Naive thymus-derived CD8-positive, alpha-beta T cell (primary cell): ENCODE measurements at places on chromosomes 12 and 14. TPM values are rescaled to one million over a fixed set of nuclear protein-coding genes. Genes with fewer than 3 reads are reported as not detected.

LPAR5 gene
- total RNA-seq = 18.9 TPM

CD163L1 gene
- 2.9 TPM for total RNA-seq

CCDC196 gene
- total RNA-seq = not detected

FOXN4 gene
- not detected for total RNA-seq

CIROP gene
- total RNA-seq = not detected

DNA sequence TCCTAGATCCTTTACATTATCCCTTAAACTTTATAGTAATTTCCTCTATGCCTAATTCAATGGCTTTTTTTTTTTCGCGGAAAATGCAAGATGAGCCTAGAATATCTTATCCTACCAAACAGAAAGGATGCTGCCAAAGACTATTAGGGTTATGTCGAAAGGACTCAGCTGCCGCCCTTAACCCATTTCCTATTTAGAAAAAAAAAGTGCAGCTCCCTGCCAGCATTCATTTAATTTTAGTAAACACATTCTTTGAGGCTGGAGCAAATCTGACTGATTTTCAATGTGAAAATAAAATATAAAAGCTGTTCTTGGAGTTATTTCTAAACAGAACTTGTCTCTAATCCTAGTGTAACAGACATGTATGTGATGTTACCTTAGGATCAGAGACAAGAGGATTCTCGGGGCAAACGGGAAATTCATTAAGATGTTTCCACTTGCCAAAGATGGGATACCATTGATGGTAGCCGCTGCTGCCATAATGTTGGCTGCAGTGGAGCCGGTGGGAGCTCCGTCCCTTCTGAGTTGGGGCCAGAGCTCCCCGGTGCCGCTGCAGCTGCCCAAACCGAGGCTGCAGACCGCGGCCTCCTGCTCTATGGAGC is 8.2 kb upstream of the A2M start:
- no peak for DNase-seq
- no peak overlapping the region for H3K4me3 ChIP-seq
- H3K27me3 ChIP-seq = peaks cover 5% of the 10 kb centered on the region
- H3K4me1 ChIP-seq = no peaks in the 10 kb centered on the region
- peaks cover 14% of the 10 kb centered on the region for H3K36me3 ChIP-seq
- no peak overlapping the region for H3K27ac ChIP-seq

GRCh38 chr14:85663256-85663655 is 133.3 kb downstream of the FLRT2 start:
- no peaks in the 10 kb centered on the region for H3K36me3 ChIP-seq
- H3K27me3 ChIP-seq = no peaks in the 10 kb centered on the region
- no peaks in the 10 kb centered on the region for H3K4me1 ChIP-seq
- DNase-seq = no peak
- H3K27ac ChIP-seq = no peak overlapping the region

DNA sequence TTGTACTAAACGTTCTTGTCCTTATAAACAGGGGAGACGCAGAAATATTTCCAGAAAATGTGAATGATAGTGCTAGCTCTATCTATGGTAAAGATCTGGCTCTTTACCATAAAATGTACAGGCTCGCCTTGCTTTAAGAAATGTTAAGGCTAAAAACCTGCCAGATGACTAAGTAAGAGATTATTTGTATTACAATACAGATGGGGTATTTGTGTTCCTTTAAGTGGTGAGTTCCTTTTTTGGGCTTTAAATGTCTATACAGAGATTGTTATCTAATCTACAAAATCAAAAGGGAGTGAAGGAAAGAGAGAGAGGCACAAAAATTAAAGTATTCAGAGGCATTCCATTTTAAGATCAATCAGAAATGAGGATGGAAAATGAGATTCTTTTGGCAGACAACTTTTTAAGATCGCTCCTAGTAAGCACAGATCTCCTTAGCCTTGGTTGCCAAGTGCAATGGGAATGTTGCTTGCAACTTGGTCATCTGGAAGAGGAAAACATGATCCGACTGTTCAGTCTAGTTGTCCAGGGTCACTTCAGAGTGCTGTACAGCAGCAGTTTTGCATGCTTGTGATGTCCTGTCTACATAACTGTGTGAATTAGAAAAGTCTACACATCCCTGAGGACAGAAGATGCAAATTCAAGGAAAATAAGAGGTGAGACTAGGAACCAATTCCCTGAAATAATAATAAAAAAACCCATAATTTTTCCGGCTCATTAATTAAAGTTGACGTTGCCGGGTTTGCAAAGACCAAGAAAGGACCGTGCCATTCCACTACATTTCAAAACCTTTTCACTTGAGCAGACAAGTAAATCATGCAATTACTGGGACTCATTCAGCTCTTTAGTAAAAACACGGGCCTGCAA is 380.8 kb downstream of the EGLN3 start:
- no peak overlapping the region for H3K4me3 ChIP-seq
- no peaks in the 10 kb centered on the region for H3K4me1 ChIP-seq
- no peaks in the 10 kb centered on the region for H3K36me3 ChIP-seq
- no peak overlapping the region for H3K27ac ChIP-seq
- no peak for DNase-seq

- H3K27ac ChIP-seq = no peak overlapping the region
- no peak for DNase-seq
- peaks cover 14% of the 10 kb centered on the region for H3K36me3 ChIP-seq
- peaks cover 13% of the 10 kb centered on the region for H3K4me1 ChIP-seq
Measured at GRCh38 chr14:71488703-71489191, 443.5 kb upstream of the RGS6 start.

DNA sequence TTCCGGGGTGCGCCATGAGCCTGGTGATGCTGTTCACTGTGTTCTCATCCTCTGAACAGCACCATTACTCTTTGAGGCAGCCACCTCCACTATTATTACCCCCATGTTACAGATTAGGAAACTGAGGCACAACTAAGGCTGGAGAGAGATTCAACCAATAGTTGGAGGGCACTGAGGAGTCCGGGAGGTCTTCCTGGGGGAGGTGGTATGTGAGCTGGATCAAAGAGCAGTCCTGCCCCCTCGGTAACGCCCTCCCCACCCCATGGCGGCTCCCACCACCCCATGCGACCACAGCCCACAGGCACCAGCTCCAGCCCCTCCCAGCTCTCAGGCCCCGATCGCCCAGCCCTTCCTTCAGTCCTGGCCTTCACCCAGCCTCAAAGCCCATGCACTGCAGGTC is 43.5 kb downstream of the SCARB1 start:
- H3K4me1 ChIP-seq = no peaks in the 10 kb centered on the region
- no peaks in the 10 kb centered on the region for H3K27me3 ChIP-seq
- peaks cover 2% of the 10 kb centered on the region for H3K36me3 ChIP-seq
- H3K27ac ChIP-seq = no peak overlapping the region
- no peak for DNase-seq

GRCh38 chr12:7959278-7959677 is 23.3 kb upstream of the SLC2A3 start:
- peak overlapping the region; percentile 98 for H3K27ac ChIP-seq
- DNase-seq = no peak
- peak overlapping the region; percentile 94 for H3K4me3 ChIP-seq
- no peaks in the 10 kb centered on the region for H3K36me3 ChIP-seq
- peaks cover 48% of the 10 kb centered on the region for H3K4me1 ChIP-seq
- H3K27me3 ChIP-seq = no peaks in the 10 kb centered on the region

- no peak overlapping the region for H3K27ac ChIP-seq
- H3K4me3 ChIP-seq = no peak overlapping the region
- no peaks in the 10 kb centered on the region for H3K36me3 ChIP-seq
- H3K4me1 ChIP-seq = no peaks in the 10 kb centered on the region
- H3K27me3 ChIP-seq = no peaks in the 10 kb centered on the region
- DNase-seq = no peak
Measured at GRCh38 chr14:52844262-52845060, 53.1 kb upstream of the GNPNAT1 start.

- H3K27ac ChIP-seq = no peak overlapping the region
- no peaks in the 10 kb centered on the region for H3K27me3 ChIP-seq
- peaks cover 21% of the 10 kb centered on the region for H3K4me1 ChIP-seq
- no peak for DNase-seq
Measured at GRCh38 chr12:6216581-6216980, 16.4 kb downstream of the CD9 start.

GRCh38 chr12:51242120-51242519 is 3.5 kb downstream of the DAZAP2 start:
- no peak for DNase-seq
- H3K36me3 ChIP-seq = peaks cover 62% of the 10 kb centered on the region
- peak overlapping the region; percentile 97 for H3K27ac ChIP-seq
- peak overlapping the region; percentile 47 for H3K4me3 ChIP-seq
- H3K4me1 ChIP-seq = peaks cover 67% of the 10 kb centered on the region

- H3K27me3 ChIP-seq = peaks cover 6% of the 10 kb centered on the region
- DNase-seq = no peak
- H3K4me1 ChIP-seq = no peaks in the 10 kb centered on the region
- H3K4me3 ChIP-seq = no peak overlapping the region
- no peak overlapping the region for H3K27ac ChIP-seq
- H3K36me3 ChIP-seq = no peaks in the 10 kb centered on the region
Measured at GRCh38 chr12:102463659-102464249, 16.6 kb downstream of the IGF1 start.

- DNase-seq = no peak
- H3K27ac ChIP-seq = peak overlapping the region; percentile 96
- H3K4me1 ChIP-seq = peaks cover 29% of the 10 kb centered on the region
- peaks cover 12% of the 10 kb centered on the region for H3K36me3 ChIP-seq
- H3K4me3 ChIP-seq = peak overlapping the region; percentile 86
- H3K27me3 ChIP-seq = no peaks in the 10 kb centered on the region
Measured at GRCh38 chr12:111991946-111992345, 21.0 kb downstream of the TMEM116 start.
